ENCODE measurements at places on chromosomes 7 and 10.

GRCh38 chr7:15685358-15686294 is 857 bp downstream of the MEOX2 start:
- peak; percentile 7 for ATAC-seq

- ATAC-seq = peak; percentile 37
These were observed 594.5 kb downstream of the SDK1 start for GRCh38 chr7:3895341-3896116.

GRCh38 chr10:101772017-101772894 is 3.7 kb downstream of the FGF8 start:
- no peak for ATAC-seq

GRCh38 chr7:112452102-112452888 is 2.0 kb downstream of the IFRD1 start:
- peak; percentile 41 for ATAC-seq

GRCh38 chr7:94289071-94289470 is 105.6 kb upstream of the COL1A2 start:
- peak; percentile 99 for ATAC-seq

GRCh38 chr10:26448706-26449435 is 10.7 kb downstream of the APBB1IP start:
- ATAC-seq = no peak

Measured in motor neuron (in vitro differentiated cells).